ENCODE measurements at places on chromosomes 6 and 20. TPM values are rescaled to one million over a fixed set of nuclear protein-coding genes. Genes with fewer than 3 reads are reported as not detected.

The CLVS2 gene
- total RNA-seq = 0.26 TPM

The ADGB gene
- total RNA-seq = not detected

The DOK5 gene
- 4.5 TPM for total RNA-seq

The MYMX gene
- total RNA-seq = 1.1 TPM

The GABRR1 gene
- 0.26 TPM for total RNA-seq

The EEF1A2 gene
- 27.4 TPM for total RNA-seq

The DDX43 gene
- total RNA-seq = not detected

The NR2E1 gene
- not detected for total RNA-seq

GRCh38 chr6:78909391-78909790 lies 42.0 kb downstream of the IRAK1BP1 start:
- no peaks in the 10 kb centered on the region for H3K36me3 ChIP-seq
- H3K27ac ChIP-seq = no peak overlapping the region
- H3K27me3 ChIP-seq = no peaks in the 10 kb centered on the region
- no peak for DNase-seq

DNA sequence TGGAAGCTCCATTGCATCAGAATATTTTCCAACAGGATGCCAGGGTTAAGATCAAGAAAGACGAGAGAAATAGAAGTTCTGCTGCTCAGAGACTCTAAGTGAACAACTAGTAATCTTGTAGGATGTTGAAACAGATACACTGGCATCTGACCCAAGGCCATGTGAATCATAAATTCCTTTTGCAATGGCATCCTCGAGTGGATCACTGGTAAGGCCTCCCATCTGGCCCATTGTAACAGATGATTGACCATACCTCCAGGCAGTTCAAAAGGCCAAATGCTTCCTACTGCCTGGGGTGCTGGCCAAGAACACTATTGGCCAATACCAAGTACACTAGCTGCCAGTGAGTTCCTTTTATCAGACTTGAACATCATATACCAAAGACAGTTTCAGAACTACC lies 9.9 kb upstream of the SLC17A3 start:
- no peaks in the 10 kb centered on the region for H3K4me1 ChIP-seq
- no peak for DNase-seq
- H3K27me3 ChIP-seq = no peaks in the 10 kb centered on the region

DNA sequence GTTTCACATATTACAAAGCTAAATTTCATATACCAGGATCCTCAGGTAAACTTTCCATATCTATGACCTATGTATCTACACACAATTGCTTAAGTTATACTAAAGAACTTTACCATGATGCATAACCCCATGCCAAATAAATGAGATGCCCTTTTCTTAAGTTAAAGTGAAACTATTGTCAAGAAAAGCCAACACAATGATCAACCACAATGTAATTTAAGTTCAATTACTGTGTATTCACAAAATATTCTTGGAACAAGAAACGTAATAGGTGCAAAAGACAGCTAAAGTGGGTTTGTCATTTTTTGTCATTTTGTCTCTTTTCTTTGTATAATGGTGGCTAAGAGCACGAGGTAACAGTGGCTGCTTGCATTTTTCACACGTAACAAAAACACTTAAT lies 158.0 kb upstream of the SHLD1 start:
- no peaks in the 10 kb centered on the region for H3K27me3 ChIP-seq
- no peak overlapping the region for H3K27ac ChIP-seq
- DNase-seq = no peak
- H3K36me3 ChIP-seq = peaks cover 23% of the 10 kb centered on the region

- no peak overlapping the region for H3K27ac ChIP-seq
- peaks cover 2% of the 10 kb centered on the region for H3K36me3 ChIP-seq
- H3K4me1 ChIP-seq = no peaks in the 10 kb centered on the region
Observed at GRCh38 chr6:23365732-23366131, 760.3 kb upstream of the NRSN1 start.

- no peak for DNase-seq
- H3K27ac ChIP-seq = no peak overlapping the region
- no peaks in the 10 kb centered on the region for H3K27me3 ChIP-seq
- no peaks in the 10 kb centered on the region for H3K4me1 ChIP-seq
- no peak overlapping the region for H3K4me3 ChIP-seq
Observed at GRCh38 chr6:121465101-121465500, 29.7 kb downstream of the GJA1 start.

DNA sequence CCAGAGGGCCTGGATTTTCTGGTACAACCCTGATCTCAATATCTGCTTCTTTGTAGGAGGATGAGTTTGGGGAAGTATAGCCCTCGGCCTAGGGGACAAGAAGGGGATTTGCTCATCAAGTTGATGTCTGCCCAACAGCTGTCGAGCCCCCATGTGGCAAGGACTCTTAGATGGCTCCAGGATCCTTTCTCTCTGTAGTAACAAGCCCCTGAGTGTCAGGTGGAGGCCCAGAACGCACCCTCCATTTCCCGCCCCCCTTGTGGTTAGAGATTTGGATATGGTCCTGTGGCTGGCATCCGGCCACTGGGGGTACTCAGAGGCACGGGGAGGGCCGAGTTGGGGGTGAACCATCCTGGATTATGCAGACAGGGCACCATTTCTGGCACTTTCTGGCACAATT lies 50.1 kb downstream of the CTCFL start:
- no peak overlapping the region for H3K27ac ChIP-seq
- H3K36me3 ChIP-seq = no peaks in the 10 kb centered on the region
- peaks cover 4% of the 10 kb centered on the region for H3K4me1 ChIP-seq
- no peaks in the 10 kb centered on the region for H3K27me3 ChIP-seq
- no peak overlapping the region for H3K4me3 ChIP-seq

DNA sequence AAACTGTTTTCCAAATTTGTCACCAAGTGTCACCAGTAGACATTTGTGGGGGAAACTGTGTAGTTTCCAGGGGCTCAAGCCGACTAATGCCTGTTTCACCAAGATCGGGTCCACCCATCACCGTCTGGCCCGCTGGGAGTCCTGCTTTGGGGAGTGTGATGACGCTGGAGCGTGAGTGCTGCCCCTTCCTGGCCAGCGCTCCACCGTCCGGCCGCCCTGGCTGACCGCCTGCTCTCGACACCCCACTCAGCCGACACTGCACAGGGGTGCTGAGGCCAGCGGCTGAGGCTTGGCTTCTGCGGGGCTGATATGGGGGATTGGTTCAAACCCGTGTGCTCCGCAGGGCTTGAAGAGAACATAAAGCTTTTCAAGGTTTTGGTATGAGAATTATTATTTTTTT lies 160.1 kb downstream of the SMOC2 start:
- no peaks in the 10 kb centered on the region for H3K36me3 ChIP-seq
- no peak for DNase-seq
- H3K27ac ChIP-seq = no peak overlapping the region
- no peaks in the 10 kb centered on the region for H3K4me1 ChIP-seq
- H3K27me3 ChIP-seq = no peaks in the 10 kb centered on the region

- no peaks in the 10 kb centered on the region for H3K4me1 ChIP-seq
- H3K27me3 ChIP-seq = no peaks in the 10 kb centered on the region
- no peak overlapping the region for H3K4me3 ChIP-seq
- H3K27ac ChIP-seq = no peak overlapping the region
- no peaks in the 10 kb centered on the region for H3K36me3 ChIP-seq
Observed at GRCh38 chr6:157104803-157105202, 218.5 kb downstream of the TMEM242 start.

- no peak overlapping the region for H3K27ac ChIP-seq
- peaks cover 34% of the 10 kb centered on the region for H3K36me3 ChIP-seq
- H3K27me3 ChIP-seq = no peaks in the 10 kb centered on the region
- no peak overlapping the region for H3K4me3 ChIP-seq
Observed at GRCh38 chr6:147947521-147947920, 395.1 kb upstream of the SASH1 start.

DNA sequence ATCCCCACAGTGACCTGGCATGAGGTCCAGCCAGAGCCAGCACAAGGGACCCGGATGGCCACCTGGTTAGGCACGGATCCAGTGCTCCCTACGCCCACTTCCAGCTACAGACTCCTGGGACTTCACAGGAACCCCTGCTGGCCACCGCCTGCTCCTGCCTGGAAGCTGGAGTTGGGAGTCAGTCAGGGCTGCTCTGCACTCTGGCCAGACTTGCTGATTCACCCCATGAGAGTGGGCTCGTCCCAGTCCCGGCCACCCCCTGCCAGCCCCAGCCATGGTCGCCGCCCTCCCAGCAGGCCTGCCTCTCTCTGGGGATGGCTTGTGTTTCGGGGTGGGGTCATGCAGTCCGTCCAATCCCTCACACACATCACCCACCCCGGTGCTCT lies 125.8 kb downstream of the DLL1 start:
- H3K4me3 ChIP-seq = no peak overlapping the region
- no peak overlapping the region for H3K27ac ChIP-seq
- peak; percentile 45 for DNase-seq
- no peaks in the 10 kb centered on the region for H3K4me1 ChIP-seq

DNA sequence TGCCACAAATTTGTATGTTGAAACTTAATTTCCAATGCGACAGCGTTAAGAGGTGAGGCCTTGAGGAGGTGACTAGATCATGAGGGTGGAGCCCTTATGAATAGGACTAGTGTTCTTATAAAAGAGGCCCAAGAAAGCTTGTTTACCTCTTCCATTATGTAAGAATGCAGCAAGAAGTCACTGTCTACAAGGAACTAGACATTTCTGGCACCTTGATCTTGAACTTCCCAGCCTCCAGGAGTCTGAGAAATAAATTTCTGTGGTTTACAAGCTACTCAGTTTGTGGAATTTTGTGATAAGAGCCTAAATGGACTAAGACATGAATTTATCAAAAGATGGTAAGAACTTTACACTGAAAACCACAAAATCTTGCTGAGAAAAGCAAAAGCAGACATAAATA lies 173.6 kb upstream of the SGK1 start:
- H3K4me1 ChIP-seq = no peaks in the 10 kb centered on the region
- 0 out of 2 replicates have a peak, but pooled peaks cover 7% of the 10 kb centered on the region for H3K36me3 ChIP-seq

DNA sequence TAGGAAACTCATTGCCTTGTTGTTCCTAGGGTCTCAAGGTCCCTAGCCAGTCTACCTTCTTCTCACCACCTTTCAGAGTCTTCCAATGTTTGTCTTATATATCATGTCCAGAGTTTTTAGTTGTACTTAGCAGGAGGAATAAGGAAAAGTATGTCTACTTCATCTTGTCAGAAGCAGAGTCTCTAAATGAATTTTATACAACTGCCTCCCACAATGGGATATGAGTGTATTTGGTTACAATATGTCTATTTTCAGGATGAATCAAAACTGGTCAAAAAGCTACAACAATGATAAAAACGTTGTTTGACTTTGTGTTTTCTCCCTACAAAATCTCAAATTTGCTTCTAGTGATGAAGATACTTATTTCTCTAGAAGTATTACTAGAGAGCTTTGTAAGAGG lies 7.0 kb downstream of the GLO1 start:
- H3K4me3 ChIP-seq = no peak overlapping the region
- no peaks in the 10 kb centered on the region for H3K27me3 ChIP-seq
- H3K4me1 ChIP-seq = no peaks in the 10 kb centered on the region

DNA sequence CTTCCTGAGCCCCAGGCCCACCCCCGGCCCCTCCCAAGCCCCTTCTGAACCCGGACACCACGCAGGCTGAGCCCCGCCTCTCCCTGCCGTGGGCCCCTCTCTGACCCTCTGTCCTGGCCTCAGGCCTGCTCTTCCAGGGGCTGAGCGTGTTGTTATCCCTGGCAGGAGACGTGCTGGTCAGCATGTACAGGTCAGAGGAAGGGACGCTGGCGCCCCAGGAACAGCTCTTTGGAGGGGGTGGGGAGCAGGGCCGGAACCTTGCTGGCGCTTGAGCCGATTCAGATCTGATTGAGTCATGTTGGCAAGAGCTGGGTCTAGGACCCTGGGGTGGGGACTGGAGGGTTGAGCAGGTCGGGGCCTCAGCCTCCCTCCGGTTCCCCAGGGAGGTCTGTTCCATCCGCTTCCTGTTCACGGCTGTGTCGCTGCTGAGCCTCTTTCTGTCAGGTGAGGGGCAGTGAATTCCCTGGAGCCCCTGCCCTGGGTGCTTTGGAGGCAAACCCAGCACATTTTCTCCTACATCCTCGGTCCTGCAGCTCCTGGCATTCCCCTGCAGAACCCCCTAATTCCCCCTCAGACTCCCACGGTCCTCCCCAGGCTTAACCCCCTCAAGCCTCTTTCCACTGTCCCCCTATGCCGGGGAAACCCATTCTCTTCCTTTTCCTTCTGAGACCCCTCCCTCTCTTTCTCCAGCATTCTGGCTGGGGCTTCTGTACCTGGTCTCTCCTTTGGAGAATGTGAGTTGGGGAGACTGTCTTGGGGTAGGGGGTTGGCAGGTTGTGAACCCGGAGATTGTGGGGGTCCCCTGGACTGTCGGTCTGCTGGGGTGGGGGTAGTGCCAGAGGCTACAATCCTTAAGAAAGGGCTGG lies 2.0 kb downstream of the SPAG4 start:
- no peaks in the 10 kb centered on the region for H3K27me3 ChIP-seq
- peak overlapping the region; percentile 81 for H3K4me3 ChIP-seq
- peak; percentile 80 for DNase-seq
- H3K4me1 ChIP-seq = no peaks in the 10 kb centered on the region
- no peaks in the 10 kb centered on the region for H3K36me3 ChIP-seq

- no peak overlapping the region for H3K4me3 ChIP-seq
- no peaks in the 10 kb centered on the region for H3K4me1 ChIP-seq
- no peak for DNase-seq
- no peak overlapping the region for H3K27ac ChIP-seq
Observed at GRCh38 chr6:168908887-168909286, 344.8 kb downstream of the THBS2 start.

GRCh38 chr6:105282631-105283585 lies 103.1 kb upstream of the POPDC3 start:
- H3K4me3 ChIP-seq = no peak overlapping the region
- no peak for DNase-seq
- no peaks in the 10 kb centered on the region for H3K4me1 ChIP-seq
- H3K27ac ChIP-seq = no peak overlapping the region
- H3K36me3 ChIP-seq = peaks cover 12% of the 10 kb centered on the region

- no peaks in the 10 kb centered on the region for H3K27me3 ChIP-seq
- no peak overlapping the region for H3K4me3 ChIP-seq
- H3K27ac ChIP-seq = no peak overlapping the region
- no peak for DNase-seq
Observed at GRCh38 chr6:53115741-53116140, 32.9 kb downstream of the GCM1 start.

DNA sequence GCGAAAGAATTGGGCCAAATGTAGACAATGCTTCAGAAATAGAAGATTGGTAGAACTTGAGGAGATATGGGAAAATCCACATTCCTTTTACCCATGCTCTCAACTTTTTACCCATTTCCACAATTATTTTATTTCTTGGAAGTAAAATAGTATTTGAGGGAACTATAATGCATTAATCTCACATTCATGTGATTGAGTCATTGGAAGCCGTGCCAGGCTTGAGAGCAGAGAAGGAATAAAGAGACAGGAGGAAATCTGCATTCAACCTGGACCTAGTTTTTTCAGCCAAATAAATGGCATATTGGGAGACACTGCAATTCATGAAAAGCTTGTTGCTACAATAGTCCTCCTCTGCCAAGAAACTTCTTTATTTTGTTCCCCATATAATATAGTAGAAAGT lies 2.8 kb upstream of the NUP153 start:
- H3K36me3 ChIP-seq = no peaks in the 10 kb centered on the region
- no peak overlapping the region for H3K4me3 ChIP-seq
- H3K27me3 ChIP-seq = no peaks in the 10 kb centered on the region

DNA sequence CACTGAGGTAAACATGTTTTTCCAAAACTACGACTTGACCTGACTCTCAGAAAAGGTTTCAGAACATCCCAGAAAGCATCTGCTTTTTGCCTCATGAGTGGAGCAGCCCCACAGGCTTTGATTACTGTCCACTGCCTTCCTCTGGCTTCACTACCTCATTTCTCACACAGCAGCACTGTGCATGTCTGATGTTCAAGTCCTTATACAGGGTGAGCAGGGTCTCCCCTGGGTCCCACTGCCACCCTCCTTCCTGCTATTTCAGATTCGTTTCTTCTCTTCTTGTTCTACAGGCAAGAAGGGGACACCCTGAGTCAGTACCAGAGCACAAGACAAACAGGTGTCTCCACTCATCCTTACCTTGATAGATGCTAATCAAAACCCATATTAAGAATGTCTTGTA lies 64.7 kb upstream of the NFATC2 start:
- no peaks in the 10 kb centered on the region for H3K4me1 ChIP-seq
- H3K36me3 ChIP-seq = no peaks in the 10 kb centered on the region
